ENCODE measurements at places on chromosomes 2 and 18. TPM values are rescaled to one million over a fixed set of nuclear protein-coding genes. Genes with fewer than 3 reads are reported as not detected.

SH3RF3 gene
- 9.4 TPM for total RNA-seq

LOXHD1 gene
- total RNA-seq = not detected

SMAD4 gene
- 143 TPM for total RNA-seq

DNA sequence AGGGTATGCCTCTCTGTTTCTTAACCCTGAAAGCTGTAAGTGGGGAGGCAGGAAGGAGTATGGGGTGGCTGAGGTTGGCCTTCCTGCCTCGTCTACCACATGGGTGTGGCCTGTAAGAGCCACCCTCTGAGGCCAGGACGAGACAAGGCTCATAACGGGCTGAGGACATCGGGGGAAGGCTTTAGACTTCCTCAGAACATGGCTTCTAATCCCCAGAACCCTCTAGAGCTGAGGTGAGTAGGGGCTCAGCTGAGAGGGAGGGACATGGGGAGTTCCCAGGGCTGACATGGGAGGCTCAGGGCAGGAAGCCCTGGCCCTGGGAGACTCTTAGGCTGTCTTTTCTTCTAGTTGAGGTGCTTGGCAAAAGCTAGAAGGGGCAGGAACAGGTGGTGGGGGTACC, 36.7 kb downstream of the EMX1 start:
- H3K27me3 ChIP-seq = no peaks in the 10 kb centered on the region
- no peak overlapping the region for H3K4me3 ChIP-seq
- no peak for DNase-seq
- H3K27ac ChIP-seq = no peak overlapping the region
- H3K36me3 ChIP-seq = no peaks in the 10 kb centered on the region
- no peaks in the 10 kb centered on the region for H3K4me1 ChIP-seq

DNA sequence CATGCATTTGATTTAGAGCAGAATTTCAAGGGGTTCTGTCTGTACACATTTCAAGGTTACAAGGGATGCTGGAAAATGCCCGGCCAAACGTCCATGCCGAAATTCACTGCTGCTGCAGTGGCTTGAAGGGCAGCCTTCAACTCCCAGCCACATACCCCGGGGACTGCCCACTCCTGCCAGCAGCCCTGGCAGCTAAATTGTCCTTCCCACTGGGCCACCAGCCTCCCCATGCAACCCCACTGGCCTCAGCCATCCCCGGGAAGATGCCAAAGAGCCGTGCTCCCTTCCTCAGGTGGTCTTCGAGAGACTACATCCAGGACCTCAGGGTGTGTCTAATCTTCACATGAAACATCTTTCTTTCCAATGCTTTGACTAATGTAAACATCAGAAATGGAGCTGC, 478.7 kb upstream of the MYT1L start:
- no peak overlapping the region for H3K27ac ChIP-seq
- no peaks in the 10 kb centered on the region for H3K4me1 ChIP-seq
- H3K36me3 ChIP-seq = no peaks in the 10 kb centered on the region
- no peaks in the 10 kb centered on the region for H3K27me3 ChIP-seq
- DNase-seq = no peak
- no peak overlapping the region for H3K4me3 ChIP-seq

GRCh38 chr2:120526047-120526562, 180.2 kb downstream of the INHBB start:
- no peaks in the 10 kb centered on the region for H3K4me1 ChIP-seq
- DNase-seq = no peak
- no peak overlapping the region for H3K4me3 ChIP-seq
- H3K27me3 ChIP-seq = no peaks in the 10 kb centered on the region
- no peak overlapping the region for H3K27ac ChIP-seq

DNA sequence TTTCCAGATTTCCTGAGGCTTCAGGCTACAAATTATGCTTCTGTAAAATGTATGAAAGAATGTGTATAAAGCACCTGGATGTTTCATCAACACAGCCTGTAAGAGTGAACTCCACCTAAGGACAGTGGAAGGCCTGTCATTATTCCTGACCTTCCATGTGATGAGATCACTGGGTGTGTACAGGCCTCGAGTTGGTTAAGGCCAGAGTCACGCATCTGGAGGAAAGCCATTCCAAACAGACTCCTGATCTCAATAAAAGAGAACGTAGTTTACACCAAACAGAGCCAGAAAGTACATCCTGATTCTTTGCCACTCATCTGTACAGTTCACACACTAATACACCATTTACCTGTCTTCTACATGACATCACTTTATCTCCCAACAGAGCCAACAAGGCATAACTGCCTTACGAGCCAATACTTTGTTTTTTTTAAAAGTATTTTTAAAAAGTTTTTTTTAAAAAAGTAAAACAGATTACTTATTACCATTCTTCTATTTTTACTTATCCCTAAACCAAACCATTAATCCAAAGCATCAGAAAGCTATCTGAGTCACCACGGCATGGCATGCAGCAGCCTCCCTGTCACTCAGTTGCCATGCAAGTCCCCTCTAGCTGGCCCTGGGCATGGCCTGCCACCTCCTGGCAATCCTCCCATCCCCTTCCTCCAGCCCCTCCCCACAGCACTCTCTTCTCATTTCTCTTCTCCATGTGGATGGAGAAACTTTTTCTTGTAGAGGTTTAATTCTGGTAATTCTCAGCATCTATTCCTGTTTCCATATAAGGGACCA, 78.8 kb upstream of the TFCP2L1 start:
- no peak for DNase-seq
- H3K4me3 ChIP-seq = no peak overlapping the region
- H3K36me3 ChIP-seq = peaks cover 28% of the 10 kb centered on the region
- no peaks in the 10 kb centered on the region for H3K27me3 ChIP-seq
- peaks cover 32% of the 10 kb centered on the region for H3K4me1 ChIP-seq
- peak overlapping the region; percentile 47 for H3K27ac ChIP-seq

DNA sequence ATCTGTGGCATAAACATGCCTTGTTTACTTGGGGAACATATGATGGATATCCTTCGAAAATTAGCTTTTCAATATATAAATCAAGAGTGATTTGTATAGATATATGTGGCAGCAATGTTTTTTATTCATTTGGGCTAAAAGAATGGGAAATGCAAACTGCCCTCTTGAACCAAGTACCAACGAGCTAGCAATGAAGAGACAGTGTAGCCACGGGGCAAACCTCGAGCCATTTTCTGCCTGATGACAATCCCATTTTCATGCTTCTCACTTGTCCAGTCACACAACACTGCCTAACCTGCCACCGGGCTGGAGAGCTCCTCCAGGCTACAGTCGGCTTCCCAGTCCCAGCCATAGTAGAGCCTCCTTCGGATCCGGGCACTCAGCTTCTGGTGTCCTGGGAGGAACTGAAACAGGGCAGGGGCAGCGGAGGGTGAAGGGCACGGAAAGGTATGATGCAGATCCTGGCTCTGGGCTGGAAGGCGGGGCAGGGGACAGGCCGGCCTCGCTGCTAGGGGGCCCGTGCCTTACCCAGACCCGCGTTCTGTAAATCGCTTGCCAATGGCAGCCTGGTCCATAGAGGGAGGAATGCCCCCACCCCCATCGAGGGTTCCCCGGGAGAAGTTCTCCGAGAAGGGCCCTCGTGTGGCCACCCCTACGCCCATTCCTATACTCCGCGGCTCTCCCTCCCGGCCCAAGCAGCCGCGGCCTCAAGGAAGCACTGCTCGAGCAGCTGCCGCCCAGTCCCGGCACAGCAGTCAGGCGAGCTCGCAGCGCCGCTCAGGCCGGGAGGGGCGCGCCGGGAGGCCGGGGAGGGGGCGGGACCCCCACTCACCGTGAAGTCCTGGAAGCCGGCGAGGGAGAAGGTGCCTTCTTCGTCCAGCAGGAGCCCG, 552 bp downstream of the CNPPD1 start:
- H3K4me1 ChIP-seq = peaks cover 34% of the 10 kb centered on the region
- DNase-seq = peak; percentile 83
- peak overlapping the region; percentile 97 for H3K4me3 ChIP-seq

- no peak within 1 kb of the TSS for H3K27ac ChIP-seq
- no peak for DNase-seq
- H3K4me3 ChIP-seq = peak within 1 kb of the TSS; percentile 30
- peaks cover 4% of the 10 kb centered on the region for H3K4me1 ChIP-seq
- no peaks in the 10 kb centered on the region for H3K27me3 ChIP-seq
- H3K36me3 ChIP-seq = no peaks in the 10 kb centered on the region
Observed at GRCh38 chr2:96642564-96643360, at the start of gene FER1L5. FER1L5 (plus strand) TSS chr2:96642764; CDS start chr2:96642837, 73 bp downstream.

DNA sequence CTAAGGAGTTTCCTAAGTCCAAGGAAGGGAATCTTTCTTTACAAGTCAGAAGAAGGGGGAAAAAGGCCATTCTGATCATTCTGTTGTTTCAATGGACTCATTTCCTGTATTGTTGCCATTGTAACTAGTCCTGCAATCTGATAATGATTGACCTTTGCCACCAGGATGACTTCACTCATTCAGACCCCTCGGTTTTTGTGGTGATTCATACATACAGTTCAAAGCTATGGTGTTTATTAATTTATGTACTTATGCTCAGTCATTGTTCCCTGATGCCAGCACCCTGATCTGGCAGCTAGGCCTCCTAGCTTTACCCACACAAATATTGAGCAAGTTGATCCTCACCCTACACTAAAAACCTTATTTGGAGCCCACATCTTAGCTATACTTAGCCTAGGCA, 57.6 kb upstream of the ZNF519 start:
- H3K27ac ChIP-seq = no peak overlapping the region
- DNase-seq = no peak
- H3K4me1 ChIP-seq = no peaks in the 10 kb centered on the region
- H3K36me3 ChIP-seq = no peaks in the 10 kb centered on the region
- H3K27me3 ChIP-seq = no peaks in the 10 kb centered on the region

DNA sequence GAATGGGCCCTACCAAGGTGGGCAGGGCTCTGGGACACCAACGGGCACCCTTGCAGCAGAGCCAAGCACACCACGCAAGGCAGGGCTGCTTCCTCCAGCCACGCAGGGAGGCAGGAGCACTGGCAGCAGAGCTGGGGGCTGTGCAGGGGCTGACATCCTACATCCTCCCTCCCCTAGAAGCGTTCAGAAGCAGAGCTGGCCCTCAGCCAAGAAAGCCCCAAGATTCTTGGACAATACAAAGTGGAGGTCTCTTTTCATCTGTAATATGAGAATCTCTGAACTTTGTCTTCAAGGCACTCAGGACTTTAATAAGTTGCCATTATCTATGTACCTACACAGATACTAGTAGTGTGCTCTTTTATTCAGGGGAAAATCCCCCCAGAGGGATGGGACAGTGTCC, 128.1 kb upstream of the AGAP1 start:
- H3K27ac ChIP-seq = no peak overlapping the region
- no peaks in the 10 kb centered on the region for H3K4me1 ChIP-seq

DNA sequence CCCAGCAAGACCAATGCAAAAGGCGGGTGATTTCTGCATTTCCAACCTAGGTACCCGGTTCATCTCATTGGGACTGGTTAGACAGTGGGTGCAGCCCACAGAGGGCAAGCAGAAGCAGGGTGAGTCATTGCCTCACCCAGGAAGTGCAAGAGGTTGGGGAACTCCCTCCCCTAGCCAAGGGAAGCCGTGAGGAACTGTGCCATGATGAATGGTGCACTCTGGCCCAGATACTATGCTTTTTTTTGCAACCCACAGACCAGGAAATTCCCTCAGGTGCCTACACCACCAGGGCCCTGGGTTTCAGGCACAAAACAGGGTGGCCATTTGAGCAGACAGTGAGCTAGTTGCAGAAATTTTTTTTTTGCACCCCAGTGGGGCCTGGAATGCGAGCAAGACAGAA, 662.6 kb upstream of the ACVR2A start:
- no peaks in the 10 kb centered on the region for H3K27me3 ChIP-seq
- H3K4me1 ChIP-seq = no peaks in the 10 kb centered on the region
- H3K36me3 ChIP-seq = no peaks in the 10 kb centered on the region
- no peak overlapping the region for H3K4me3 ChIP-seq
- no peak for DNase-seq
- no peak overlapping the region for H3K27ac ChIP-seq

All from sigmoid colon (tissue), 7 donors.